Activated T-helper 1 cell treated with anti-CD3 and anti-CD28 coated beads, Interleukin-2, amount 50 U/mL, for 16 hours (primary cell): ENCODE measurements at places on chromosomes 5 and 9.

- no peak for DNase-seq
Measured at GRCh38 chr9:16364347-16364746, 506.1 kb downstream of the BNC2 start.

DNA sequence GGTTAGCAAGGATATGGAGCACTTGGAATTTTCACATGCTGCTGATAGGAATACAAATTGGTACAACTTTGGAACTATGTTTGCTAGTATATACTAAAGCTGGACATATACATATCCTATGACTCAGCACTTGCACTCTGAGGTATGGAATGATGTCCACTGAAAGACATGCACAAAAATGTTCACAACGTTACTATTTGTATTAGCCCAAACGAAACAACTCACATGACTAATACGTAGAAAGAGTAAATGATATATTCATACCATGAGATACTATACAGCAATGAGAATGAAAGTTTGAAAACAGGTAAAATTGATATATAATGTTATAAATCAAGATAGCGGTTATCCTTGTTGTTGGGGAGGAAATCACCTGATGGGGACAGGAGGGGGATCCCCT, 45.5 kb upstream of the CDC42SE2 start:
- DNase-seq: no peak

DNA sequence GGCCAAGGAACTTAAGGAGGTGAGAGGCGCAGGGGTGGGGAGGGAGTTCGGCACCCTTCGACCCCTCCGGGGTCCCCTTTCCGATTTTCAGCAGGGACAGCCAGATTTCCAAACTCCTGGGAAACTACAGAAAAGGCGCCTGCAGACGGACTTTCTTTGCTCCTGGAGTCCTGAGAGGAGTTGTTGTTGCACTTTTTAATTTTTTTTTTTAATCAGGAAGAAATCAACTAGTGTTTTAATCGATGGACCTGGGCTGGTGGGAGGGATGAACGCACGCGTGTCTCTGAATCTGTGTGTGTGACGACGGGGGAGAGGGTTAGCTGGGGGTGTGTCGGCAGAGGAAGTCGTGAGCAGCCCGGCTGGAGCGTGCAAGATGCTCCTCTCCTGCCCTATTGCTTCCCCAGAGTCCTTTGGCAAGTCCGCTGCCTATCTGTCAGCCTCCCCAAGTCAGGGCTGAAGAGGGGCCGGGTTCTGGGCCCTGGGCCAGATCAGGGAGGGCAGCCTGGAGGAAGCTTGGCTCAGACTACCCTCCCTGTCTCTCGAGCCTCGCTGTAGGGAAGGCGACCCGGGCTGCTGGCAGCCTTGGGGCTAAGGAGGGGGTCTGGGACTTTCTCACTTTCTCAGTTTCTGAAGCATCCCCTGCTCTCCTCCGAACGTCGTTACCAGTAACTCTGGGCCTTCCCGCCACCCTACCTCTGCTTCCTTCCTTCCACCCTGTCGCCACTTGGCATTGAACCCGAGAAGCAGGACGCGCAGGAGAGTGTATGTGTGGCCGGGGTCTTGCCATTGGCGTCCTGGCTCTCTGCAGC, 731 bp downstream of the PRR16 start:
- DNase-seq: no peak

DNA sequence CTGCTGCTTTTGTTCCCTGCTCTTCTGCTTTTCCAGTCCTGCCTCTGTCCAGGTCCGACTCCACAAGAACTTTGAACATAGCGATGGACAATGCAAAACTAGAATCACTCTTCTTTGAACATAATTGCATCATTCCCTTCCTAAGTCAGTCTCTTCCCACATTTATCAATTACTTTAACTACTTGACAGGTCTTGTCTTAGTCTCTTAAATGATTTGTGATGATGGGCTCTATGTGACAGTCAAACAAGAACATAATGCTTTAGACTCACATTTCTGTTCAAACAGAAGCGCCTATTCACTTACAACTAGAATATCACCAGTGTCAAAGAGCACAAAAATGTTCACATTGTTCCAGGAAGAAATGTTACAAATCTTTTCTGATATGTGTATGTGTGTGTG, 278.1 kb downstream of the SH3GL2 start:
- no peak for DNase-seq

- no peak for DNase-seq
Measured at GRCh38 chr5:116573702-116574366, 789 bp downstream of the SEMA6A start.

GRCh38 chr9:107177857-107178256, 105.2 kb upstream of the RAD23B start:
- no peak for DNase-seq

DNA sequence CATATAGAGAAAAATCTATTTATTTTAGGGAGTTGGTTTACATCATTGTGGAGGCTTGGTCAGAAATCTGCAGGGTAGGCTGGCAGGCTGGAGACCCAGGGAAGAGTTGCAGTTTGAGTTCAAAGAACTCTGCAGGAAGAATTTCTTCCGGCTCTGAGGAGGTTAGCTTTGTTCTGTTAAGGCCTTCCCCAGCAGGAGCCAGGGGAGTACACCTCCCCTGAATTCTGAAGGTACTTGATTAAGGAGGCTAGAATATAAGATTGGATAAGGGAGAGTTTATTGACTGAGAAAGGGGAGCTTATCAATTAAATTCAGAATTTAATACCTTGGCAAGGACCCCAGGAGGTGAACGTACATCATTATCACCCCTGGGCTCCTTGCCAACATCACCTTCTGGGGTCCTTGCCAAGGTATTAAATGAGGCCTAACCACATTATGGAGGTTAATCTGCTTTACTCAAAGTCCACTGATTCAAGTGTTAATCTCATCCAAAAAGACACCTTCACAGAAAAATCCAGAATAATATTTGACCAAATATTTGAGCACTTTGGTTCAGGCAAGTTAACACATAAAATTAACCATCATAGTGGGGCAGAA, 351.7 kb downstream of the CWC27 start:
- no peak for DNase-seq

DNA sequence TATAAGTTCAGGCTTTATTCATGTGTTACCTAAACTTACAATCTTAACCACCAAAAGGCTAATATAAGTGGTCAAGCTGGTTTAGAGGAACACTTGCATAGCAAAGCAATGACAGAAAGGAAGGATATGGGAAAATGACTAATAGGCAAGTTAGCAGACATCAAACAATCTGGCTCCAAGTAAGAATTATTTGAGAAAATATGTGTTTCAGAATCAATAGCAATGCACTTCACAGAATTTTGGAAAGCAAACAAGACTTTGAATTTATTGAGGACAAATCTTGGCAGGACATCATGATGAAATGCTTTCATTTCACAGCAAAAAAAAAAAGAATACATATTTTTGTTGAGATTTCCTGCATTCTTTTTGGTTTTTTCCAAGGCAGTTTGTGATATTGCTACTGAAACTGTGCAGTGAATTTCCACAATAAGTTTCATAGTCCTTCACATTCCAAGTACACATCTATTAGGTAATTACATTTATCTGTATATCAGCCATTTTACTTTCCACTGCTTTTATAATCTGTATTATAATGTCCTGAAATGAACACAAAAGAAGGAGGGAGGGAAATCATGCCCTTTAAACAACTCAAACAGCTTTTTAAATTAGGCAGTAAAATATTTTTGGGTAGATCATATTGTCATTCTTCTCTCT, 417.9 kb downstream of the NR2F1-AS1 start:
- DNase-seq: no peak

- DNase-seq: no peak
Measured at GRCh38 chr9:16134351-16134750, 581.5 kb downstream of the CCDC171 start.

DNA sequence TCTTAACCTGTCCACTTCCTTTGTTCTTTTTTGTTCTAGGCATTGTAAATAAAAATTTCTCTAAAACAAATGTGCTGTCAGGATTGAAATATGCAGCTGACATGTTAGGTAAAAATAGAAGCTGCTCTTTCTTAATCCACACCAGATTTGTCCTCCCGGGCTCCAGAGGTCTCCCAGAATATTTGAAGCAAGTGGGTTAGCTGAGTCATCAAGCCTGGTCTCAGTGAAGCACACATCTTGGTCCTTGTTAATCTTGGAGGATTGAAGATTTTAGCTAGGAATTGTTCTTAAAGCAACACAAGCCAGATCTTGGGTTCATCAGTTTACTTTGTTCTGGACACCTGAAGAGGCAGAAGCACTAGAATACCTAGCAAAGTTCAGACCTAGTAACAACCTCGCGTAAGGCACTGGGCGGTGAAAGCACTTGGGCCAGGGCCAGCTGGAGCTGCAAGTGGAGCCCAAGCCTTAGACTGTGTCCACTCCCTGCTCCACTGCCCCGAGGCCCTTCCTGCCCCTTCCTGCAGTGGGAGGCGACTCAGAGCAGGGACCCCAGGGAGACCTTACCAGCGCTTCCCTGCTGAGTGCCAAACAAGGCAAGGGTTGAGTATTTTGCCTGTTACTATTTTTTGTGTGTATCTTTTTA, 36.5 kb downstream of the HABP4 start:
- no peak for DNase-seq

DNA sequence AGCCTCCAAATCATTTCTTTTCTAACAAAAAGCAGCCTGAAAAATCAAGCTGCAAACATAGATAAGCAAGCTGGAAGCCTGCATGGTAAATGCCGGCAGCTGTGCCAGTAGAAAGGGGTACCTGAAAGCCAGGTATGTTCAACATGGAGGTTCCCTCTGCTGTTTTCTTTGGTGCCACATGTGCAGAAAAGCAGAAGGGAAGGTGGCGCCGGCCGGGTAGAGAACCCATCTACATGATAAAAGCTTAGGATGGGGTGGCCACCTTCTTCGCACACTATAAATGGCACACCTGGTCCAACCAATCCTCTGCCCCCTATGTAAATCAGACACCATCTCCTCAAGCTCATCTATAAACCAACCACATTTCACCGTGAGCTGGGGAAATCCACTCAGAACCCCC, 268.9 kb upstream of the IRX2 start:
- no peak for DNase-seq

GRCh38 chr5:138625134-138625533, 49.9 kb upstream of the HSPA9 start:
- no peak for DNase-seq

- no peak for DNase-seq
Measured at GRCh38 chr5:104456122-104456521, 893.5 kb upstream of the NUDT12 start.

DNA sequence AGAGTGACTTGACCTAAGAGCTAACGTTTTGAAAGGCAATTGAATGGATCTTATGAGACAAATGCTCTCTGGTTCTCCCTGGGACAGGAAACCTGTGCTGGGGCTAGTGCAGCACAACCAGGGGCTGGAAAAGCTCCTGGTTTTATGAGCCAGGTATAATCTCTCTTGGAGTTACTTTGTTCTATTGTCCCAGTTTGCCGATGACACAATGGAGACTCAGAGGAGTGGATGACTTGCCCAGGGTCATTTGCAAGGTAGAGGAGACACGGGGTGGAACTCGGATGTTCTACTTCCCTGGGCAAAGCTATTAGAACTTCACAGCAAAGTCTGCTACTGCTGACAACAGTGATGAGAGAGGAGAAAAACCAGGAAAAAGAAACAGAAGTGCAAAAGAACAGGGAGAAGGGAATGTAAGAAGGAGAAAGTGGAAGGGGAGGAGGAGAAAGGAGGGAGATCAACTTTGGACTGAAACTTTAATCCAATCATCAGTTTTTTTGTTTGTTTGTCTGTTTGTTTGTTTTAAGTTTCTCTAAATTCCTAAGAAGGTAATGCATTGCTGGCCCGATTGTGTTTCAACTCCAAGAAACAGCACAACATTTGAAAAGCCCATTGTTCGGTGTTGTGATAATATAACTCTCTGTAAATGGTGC, 7.4 kb upstream of the GSN start:
- no peak for DNase-seq

GRCh38 chr5:147601652-147602051, 91.8 kb upstream of the DPYSL3 start:
- no peak for DNase-seq

GRCh38 chr5:17076272-17076671, 140.2 kb upstream of the MYO10 start:
- no peak for DNase-seq

GRCh38 chr5:375336-375920, 53.9 kb downstream of the AHRR start:
- no peak for DNase-seq

- DNase-seq: no peak
Measured at GRCh38 chr9:78713614-78714405, 416.9 kb downstream of the PSAT1 start.

DNA sequence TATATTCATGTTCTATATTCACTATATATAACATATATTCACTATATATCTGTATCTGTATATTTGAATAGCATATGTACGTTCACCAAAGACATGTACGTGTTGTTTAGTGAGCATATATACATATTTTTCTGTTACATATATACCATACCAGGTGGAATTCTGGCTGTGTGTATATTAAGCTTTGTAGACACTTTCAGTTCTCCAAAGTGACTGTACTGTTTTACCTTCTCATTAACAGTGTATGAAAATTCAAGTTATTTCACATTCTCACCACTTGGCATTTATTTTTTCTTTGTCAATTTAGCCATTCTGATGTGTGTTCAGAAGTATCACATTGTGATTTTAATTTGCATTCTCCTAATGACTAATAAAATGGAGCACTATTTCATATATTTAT, 52.2 kb downstream of the DROSHA start:
- no peak for DNase-seq

DNA sequence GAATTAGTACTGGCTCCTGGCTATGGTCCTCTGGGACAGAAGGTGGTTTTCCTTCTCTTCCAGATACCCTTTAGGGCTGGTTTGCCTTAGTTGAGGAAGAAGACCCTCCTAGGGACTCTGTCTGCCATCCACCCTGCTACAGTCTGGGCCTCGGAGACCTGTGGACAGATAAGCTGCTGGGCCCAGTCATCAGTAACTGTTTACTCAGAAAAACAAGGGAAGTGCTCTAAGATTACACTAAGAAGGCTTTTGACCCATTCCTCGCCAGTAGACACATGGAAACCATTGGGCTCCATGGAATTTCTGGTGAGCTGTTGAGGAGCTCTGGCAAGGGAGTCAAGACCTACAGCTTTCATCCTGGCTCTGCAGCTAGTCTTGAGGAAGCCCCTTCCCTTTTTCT, 31.2 kb downstream of the LARP1 start:
- no peak for DNase-seq

GRCh38 chr9:121842612-121842978, 191.2 kb downstream of the DAB2IP start:
- DNase-seq: no peak

GRCh38 chr5:13253111-13253510, 691.4 kb downstream of the DNAH5 start:
- no peak for DNase-seq

- DNase-seq: no peak
Measured at GRCh38 chr5:33939556-33940262, 3.5 kb downstream of the RXFP3 start.

- no peak for DNase-seq
Measured at GRCh38 chr5:83750749-83751148, 30.1 kb upstream of the HAPLN1 start.

- no peak for DNase-seq
Measured at GRCh38 chr5:59037941-59038797, 455.3 kb downstream of the RAB3C start.

DNA sequence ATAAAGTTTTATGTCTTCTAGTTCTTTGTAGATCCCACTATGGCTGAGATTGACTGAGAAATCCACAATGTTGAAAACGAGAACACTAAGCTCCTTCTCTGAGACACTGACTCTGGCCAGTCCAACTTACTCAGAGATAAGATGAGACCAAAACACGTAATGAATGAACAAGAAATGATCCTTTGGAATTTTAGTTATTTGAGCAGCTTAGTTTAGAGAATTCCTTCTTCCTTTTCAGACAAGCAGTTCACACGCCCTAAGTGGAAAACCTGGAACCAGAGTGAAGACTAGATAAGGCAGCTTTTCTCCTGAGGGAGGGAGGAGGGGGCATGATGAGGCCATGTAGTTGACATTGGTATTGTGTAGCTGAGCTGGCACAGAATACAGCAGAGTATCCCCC, 139.6 kb downstream of the GABRB2 start:
- DNase-seq: no peak
